ENCODE measurements at places on chromosomes 6 and 20.

DNA sequence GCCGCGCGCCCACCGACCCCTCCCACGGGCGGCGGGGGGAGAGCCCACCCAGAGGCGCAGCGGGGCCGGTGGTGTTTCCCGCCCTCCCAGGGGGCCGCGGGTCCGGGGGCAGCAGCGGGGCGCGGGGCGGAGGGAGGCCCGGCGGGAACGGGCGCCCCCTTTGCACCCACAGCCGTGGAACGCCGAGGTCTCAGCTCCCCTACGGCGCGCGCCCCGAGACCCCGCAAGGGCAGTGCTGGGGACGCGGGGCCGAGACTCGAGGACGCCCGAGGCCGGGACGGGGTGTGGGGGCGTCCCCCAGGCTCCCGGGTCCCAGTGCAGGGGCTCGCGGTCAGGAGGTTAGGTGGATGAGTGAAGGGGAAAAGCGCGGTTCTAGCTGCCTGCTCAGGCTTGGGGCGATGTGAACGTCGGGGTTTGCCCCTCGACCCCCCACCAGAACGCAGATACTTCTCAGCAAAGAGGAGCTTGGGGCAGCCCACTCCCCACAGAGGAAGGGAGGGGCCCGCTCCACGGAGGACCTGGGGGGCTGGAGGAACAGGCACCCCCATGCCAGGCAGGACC, 65.5 kb upstream of the BHLHE23 start:
- no peak for DNase-seq

- no peak for DNase-seq
These were observed 21.2 kb upstream of the NOP56 start for GRCh38 chr20:2631228-2631627.

DNA sequence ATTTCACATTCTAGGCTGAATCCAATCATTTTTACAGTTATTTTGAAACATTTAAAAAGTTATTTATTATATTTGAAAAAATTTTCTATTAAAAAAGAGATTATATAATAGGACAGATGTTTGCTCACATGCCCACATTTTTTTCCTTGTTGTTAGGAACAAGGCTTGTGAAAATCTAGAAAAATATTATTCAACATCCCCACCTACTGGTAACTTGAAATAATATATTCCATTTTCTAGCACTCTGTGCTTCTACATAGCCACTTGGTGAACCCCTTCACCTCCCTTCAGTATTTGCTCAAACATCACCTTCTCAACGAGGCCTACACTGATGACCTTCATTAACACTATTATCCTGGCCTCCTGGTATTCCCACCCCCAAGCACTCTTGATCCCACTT, 18.3 kb upstream of the GPRC6A start:
- peak; percentile 30 for DNase-seq

GRCh38 chr6:31737991-31738979, 1.5 kb upstream of the MSH5 start:
- DNase-seq, result no peak

DNA sequence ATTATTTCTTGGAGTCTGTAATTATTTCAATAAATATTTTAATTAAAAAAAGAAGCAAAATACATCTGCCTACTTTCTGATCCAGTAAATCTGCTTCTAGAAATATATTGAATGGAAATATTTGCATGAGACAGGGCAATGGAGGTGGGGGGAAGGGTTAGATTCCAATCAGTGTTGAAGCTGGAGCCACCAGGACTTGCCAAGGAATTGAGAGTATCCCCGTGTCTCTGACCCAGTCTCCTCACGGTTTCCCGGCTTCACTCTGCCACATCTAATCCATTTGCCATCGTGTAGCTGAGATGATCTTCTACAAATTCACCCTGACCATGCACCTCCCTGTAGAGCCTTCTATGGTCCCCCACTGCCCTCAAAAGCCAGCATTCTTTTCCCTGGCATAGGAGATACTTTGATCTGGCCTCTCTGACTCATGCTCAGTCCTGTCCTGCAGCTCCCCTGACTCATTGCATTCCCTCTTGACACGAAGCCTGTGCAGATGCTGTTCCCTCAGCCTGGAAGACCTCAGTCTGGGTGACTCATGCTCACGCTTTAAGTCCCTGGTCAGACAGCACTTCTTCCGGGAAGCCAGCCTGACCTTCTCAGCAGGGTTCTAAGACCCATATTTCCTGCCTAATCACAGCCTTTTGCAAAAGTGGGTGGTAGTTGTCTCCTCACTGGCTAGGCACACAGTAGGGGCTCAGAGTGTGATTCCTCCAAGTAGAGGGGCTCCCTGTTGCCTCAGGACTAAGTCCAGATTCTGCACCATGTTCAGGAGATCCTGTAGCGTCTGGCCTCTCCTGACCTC, 23.0 kb upstream of the FKBP1A start:
- no peak for DNase-seq

GRCh38 chr20:57103146-57103800, 163.2 kb downstream of the BMP7 start:
- no peak for DNase-seq

GRCh38 chr6:36838896-36839748, at the start of gene CPNE5:
Gene CPNE5, minus strand, starts transcription at chr6:36839444. Its CDS starts 67 bp downstream, at chr6:36839377.
- no peak for DNase-seq

DNA sequence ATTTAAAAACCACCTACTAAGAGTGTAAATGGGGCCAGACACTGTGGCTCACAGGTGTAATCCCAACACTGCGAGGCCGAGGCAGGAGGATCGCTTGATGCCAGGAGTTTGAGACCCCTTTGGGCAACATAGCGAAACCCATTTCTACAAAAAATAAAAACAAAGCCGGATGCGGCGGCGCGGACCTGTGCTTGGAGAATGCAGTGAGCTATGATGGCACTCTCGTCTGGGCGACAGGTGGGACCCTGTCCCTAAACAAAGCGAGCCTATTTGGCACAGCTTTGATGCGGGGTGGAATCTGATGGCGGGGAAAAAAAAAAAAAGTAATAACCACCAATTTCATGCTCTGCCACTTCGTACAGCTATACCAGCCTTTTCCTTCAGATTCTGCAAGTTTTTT, 1.1 kb downstream of the TCP1 start:
- DNase-seq, result no peak

DNA sequence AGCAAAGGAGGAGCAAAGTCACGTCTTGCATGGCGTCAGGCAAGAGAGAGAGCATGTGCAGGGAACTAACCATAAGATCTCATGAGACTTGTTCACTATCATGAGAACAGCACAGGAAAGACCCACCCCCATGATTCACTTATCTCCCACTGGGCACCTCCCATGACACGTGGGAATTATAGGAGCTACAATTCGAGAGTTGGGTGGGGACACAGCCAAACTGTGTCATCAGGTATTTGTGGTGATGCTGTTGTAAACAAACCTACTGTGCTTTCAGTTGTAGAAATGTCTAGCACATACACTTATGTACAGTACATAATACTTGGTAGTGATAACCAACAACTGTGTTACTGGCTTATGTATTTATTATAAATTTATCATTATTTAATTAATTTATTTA, 128.3 kb downstream of the UTRN start:
- no peak for DNase-seq

- DNase-seq, result no peak
These were observed 5.6 kb downstream of the FBXO9 start for GRCh38 chr6:53070806-53071205.

DNA sequence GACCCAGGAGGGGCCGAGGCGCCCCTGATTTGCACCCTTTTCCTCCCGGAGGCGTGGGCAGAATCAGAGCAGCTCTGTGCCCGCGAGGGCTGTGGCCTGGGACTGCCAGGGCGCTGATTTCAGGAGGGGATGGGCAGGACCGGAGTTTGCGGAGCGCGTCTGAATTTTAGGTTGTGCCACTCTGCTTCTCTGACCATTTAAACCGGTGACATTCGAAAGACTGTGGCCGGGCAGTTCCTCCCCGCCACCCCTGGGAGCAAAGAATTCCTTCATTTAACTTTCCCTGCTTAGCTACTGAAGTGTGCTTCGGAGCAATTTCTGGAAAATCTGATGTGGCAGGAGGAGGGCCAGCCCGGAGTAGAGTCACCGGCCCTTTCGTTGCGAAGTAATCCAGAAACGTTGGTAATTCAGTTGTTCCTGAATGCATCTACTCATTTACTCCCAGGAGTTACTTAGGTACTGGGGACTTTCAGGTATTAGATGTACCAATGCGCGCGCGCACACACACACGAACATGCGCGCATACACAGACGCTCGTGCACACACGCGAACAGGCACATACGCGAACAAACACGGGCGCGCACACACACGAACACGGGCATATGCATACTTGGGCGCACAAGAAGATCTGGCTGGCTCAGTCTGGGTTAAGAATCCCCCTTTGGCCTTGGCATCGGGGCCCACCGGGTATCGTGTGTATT, 568 bp downstream of the CCDC170 start:
- DNase-seq, result no peak

GRCh38 chr20:63173552-63174191, 42.3 kb downstream of the YTHDF1 start:
- DNase-seq, result peak; percentile 44

DNA sequence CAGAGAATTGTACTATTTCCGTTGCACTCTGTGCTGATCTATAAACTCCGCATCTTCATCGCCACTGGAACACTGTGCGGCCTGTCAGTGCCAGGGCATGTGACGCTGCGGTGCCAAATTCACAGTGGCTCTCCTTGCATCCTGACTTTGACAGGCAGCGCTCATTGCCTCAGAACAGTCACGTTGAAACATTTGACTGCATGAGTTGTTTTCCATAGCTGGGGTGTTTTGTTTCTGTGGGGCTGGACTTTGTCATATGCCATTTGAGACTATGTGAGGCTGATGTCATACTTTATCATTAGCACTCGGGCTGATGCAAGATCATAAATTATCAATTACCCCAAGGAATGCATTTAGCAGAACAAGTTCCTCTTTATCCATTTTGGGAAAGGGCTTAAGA, 32.7 kb downstream of the CFAP61 start:
- peak; percentile 37 for DNase-seq

GRCh38 chr20:17317341-17317740, 90.5 kb downstream of the PCSK2 start:
- DNase-seq, result no peak

GRCh38 chr6:1778686-1779235, 169.0 kb downstream of the FOXC1 start:
- no peak for DNase-seq

DNA sequence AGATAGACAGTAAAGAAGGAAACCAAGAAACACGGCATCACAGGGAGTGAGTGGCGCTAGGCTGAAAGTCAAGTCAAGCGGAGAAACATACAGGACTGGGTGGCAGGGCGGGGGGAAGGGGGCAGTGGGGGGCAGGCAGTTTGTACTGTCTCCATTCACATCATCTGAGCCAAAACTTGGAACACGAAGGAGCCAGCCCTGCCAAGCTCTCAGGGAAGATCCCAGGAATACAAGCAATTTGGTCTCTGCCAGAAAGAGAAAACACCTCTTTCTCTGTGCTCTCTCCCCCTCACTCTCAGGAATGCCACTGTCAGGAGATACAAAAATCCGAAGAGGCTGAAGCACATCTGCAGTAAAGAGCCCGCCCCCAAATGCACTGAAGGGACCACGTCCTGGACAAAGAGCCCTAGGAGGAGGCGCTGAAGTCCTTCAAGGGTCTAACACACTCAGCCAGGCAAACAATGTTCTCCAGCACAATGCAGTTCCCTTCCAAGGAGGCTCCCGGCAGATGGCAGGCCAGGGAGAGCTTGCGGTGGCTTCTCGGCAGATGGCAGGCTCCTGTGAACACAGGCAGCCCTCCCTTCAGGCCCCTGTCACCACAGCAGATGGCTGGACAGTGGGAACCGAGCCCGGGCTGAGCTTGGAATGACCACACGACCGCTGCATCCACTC, 90.0 kb downstream of the ATP9A start:
- peak; percentile 65 for DNase-seq

All from SK-N-DZ (cell line).